ENCODE measurements at places on chromosomes 6 and 20. TPM values are rescaled to one million over a fixed set of nuclear protein-coding genes. Genes with fewer than 3 reads are reported as not detected.

The BPIFB1 gene
- not detected for total RNA-seq

DNA sequence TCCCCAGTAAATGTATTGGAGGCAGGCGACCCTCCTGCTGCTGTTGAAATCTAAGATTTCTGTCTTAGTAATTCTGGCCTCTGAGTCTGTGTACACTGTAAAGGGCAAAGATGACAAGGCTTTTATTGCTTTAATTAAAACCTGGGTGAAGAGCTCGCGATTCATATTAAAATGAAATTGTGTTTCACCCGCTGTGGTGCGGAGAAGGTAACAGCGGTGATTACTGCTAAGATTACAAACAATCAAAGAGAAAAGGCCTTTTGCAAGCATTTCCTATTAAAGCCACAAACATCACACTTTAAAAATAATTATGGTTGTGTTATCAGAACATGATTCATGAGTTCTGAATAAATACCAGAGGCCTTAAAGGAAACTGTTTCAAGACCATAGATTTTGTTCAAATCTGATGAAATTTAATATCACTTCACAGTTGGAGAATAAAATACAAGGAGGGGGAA, 69.3 kb downstream of the TOX2 start:
- no peak overlapping the region for H3K4me3 ChIP-seq
- H3K27me3 ChIP-seq = no peaks in the 10 kb centered on the region
- no peak overlapping the region for H3K27ac ChIP-seq
- no peaks in the 10 kb centered on the region for H3K4me1 ChIP-seq

The SNAP91 gene
- 0.17 TPM for total RNA-seq

The DCDC2 gene
- total RNA-seq = not detected

GRCh38 chr20:40521962-40522361, 167.1 kb downstream of the MAFB start:
- no peaks in the 10 kb centered on the region for H3K36me3 ChIP-seq
- no peak for DNase-seq
- H3K27me3 ChIP-seq = no peaks in the 10 kb centered on the region
- H3K4me1 ChIP-seq = no peaks in the 10 kb centered on the region
- no peak overlapping the region for H3K4me3 ChIP-seq

GRCh38 chr6:19452495-19452894, 384.7 kb upstream of the ID4 start:
- H3K27ac ChIP-seq = no peak overlapping the region
- H3K4me3 ChIP-seq = no peak overlapping the region
- no peaks in the 10 kb centered on the region for H3K4me1 ChIP-seq
- no peaks in the 10 kb centered on the region for H3K27me3 ChIP-seq

GRCh38 chr20:16479666-16480065, 93.6 kb downstream of the KIF16B start:
- no peaks in the 10 kb centered on the region for H3K36me3 ChIP-seq
- no peak overlapping the region for H3K4me3 ChIP-seq
- DNase-seq = no peak
- H3K4me1 ChIP-seq = no peaks in the 10 kb centered on the region
- H3K27ac ChIP-seq = no peak overlapping the region
- no peaks in the 10 kb centered on the region for H3K27me3 ChIP-seq

GRCh38 chr6:159399751-159400221, 230.6 kb downstream of the FNDC1 start:
- H3K36me3 ChIP-seq = no peaks in the 10 kb centered on the region
- no peak overlapping the region for H3K27ac ChIP-seq
- DNase-seq = no peak
- H3K4me3 ChIP-seq = no peak overlapping the region
- no peaks in the 10 kb centered on the region for H3K27me3 ChIP-seq

- H3K36me3 ChIP-seq = no peaks in the 10 kb centered on the region
- H3K27ac ChIP-seq = peak overlapping the region; percentile 91
- peaks cover 21% of the 10 kb centered on the region for H3K4me1 ChIP-seq
- H3K27me3 ChIP-seq = no peaks in the 10 kb centered on the region
- peak; percentile 98 for DNase-seq
- no peak overlapping the region for H3K4me3 ChIP-seq
Observed at GRCh38 chr6:37239950-37240713, 17.4 kb upstream of the TBC1D22B start.

The HLA-G gene
- not detected for total RNA-seq

The NCOA5 gene
- 10.0 TPM for total RNA-seq

DNA sequence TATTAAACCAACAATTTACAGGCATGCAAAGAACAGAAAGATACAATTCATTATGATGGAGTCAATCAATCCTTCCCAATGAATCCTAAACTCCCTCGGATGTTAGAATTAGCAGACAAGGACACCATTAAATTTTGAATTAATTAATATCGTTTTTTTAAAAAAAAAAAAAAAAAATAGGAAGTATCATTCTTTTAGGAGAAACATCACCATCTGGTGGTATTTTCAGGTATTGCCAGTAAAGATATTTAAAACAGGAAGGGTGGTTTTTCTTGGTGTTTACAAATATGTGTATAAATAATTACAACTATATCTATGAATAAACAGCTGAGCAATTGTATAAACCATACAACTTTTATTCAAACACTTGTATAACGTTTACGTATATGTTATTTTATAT, 564.4 kb downstream of the HAO1 start:
- no peaks in the 10 kb centered on the region for H3K4me1 ChIP-seq
- no peak overlapping the region for H3K27ac ChIP-seq
- DNase-seq = no peak
- H3K4me3 ChIP-seq = no peak overlapping the region
- H3K36me3 ChIP-seq = no peaks in the 10 kb centered on the region
- H3K27me3 ChIP-seq = no peaks in the 10 kb centered on the region

DNA sequence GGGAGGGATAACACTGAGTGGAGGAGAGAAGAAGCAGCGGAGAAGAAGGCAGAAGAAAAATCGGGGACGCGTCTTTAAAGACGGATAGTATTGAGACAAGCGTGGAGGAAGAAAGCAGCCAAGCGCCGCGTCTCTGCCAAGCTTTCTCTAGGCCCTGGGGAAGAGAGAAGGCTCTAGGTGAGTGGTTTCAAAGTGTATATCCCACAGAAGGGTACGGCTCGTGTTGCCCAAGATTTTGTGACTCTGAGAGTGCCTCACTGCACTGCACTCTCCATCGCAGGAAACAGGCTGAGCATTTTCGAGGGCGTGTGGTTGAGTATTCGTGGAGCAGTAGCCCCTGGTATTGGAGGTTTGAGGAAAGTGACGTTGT, 185.4 kb downstream of the TRIM27 start:
- H3K4me1 ChIP-seq = no peaks in the 10 kb centered on the region
- H3K27me3 ChIP-seq = peaks cover 10% of the 10 kb centered on the region
- no peak overlapping the region for H3K4me3 ChIP-seq
- no peaks in the 10 kb centered on the region for H3K36me3 ChIP-seq
- H3K27ac ChIP-seq = no peak overlapping the region

The CBFA2T2 gene
- total RNA-seq = 5.1 TPM

DNA sequence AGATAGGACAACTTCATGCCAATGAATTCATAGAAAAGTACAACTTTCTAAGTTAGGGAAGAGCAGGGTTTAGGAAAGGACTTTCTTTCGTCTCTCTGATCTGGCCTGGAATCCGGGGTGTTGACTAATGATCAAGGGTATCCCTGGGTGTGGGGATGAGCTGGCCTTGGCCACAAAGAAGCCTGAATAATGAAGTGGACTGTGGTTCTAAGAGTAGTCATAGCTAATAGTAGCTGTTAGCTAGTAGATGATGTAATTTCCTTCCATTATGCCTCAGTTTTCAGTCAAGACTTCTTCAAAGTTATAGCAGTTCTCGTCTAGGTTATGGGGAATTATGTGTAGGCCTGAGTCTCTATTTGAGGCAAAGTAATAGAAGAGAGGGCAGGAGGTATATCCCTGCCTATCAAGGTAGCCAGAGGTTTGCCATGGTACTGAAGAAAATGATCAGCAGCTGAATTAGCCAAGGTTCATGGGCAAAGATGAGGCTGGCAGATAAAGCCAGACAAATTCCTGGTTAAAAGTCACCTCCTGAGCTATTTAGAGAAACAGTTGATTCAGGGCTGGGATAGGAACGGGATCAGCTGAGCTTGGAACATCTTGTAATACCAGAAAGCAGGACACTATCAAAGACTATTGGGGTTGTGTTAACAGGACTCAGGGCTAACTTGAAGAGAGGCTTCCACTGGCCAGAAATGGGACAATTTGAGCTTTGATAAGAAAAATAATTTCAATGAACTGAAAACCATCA, 18.7 kb upstream of the TRPC4AP start:
- H3K27ac ChIP-seq = peak overlapping the region; percentile 22
- H3K36me3 ChIP-seq = no peaks in the 10 kb centered on the region

The EGFL8 gene
- 0.99 TPM for total RNA-seq

DNA sequence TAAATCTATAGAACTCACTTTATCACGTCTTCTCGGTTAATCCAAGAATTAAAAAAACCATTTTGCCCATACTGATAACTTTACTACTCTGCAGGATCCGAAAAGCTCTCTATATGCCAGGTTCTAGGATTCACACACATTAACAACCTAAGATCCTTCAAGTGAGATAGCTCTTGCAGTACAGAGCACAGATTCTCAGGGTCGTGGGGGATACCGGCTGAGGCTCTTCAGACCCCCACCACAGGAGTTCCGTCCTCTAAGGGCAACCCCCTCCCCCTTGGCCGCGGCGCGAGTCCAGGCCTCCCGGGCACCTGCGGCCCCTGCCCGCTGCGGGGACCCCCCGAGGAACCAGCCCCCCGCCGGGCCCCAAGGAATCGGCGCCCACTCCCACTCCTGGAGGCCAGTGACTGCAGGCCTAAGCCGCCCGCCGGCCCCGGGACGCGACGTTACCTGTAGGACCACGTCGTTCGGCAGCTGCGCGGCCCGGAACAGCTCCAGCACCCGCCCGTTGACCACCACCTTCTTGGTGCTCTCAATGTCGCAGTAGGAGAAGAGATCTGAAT, 892 bp downstream of the REPS1 start:
- no peaks in the 10 kb centered on the region for H3K27me3 ChIP-seq
- peak overlapping the region; percentile 88 for H3K27ac ChIP-seq
- peaks cover 5% of the 10 kb centered on the region for H3K4me1 ChIP-seq
- H3K4me3 ChIP-seq = peak overlapping the region; percentile 93

- H3K27ac ChIP-seq = no peak overlapping the region
- no peaks in the 10 kb centered on the region for H3K4me1 ChIP-seq
- H3K4me3 ChIP-seq = no peak overlapping the region
- no peak for DNase-seq
- no peaks in the 10 kb centered on the region for H3K36me3 ChIP-seq
- H3K27me3 ChIP-seq = no peaks in the 10 kb centered on the region
Observed at GRCh38 chr20:58565461-58566175, 50.4 kb upstream of the APCDD1L start.

The TNFAIP3 gene
- 7.8 TPM for total RNA-seq

The ZC2HC1B gene
- total RNA-seq = not detected

The SLC44A4 gene
- total RNA-seq = not detected

DNA sequence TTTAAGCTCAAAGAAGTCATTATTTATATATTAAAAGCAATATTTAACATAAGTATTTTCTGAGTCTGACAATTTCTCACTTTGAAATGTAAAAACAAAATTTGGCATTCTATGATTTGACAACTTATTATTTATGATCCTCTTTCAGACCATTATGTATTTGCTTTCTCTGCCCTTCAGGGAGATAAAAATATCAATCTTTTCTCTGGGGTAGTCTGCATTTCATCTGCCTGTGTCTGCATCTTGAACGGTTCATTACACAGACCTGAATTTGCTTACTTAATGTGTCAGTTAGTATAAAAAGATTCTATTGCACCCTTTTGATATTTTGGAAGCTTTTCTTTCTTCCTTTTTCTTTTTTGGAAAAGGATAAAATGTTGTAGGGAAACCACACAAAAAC, 354.0 kb upstream of the RGS17 start:
- H3K36me3 ChIP-seq = no peaks in the 10 kb centered on the region
- no peak for DNase-seq
- no peaks in the 10 kb centered on the region for H3K27me3 ChIP-seq
- no peak overlapping the region for H3K27ac ChIP-seq

DNA sequence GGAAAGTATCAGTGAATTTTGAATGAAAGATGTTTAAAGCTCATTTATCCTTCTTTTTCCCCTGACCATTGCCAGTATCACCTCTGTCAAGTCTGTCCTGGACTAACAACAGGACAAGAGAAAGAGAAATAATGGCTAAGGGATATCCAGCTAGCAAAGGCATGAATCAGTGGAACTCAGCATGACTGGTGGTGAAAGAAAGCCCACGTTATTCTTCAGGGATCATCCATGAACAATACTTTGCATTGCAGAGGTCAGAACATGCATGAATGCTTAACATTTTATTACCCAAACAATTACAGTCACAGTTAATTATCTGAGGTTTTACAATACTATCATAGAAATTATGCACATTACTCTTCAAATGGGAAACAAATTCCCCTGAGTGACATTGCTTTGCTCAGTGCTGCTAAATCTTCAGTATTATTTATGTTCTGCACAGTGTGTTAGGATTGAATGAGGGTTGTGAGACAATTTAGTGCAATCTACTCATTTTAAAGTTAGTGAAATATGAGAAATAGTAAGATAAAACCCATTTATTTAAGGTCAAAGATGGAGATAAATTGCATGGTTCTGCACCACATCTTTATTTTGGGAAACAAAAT, 350.7 kb downstream of the KHDRBS2 start:
- no peaks in the 10 kb centered on the region for H3K27me3 ChIP-seq
- no peaks in the 10 kb centered on the region for H3K4me1 ChIP-seq
- H3K4me3 ChIP-seq = no peak overlapping the region
- DNase-seq = no peak
- H3K36me3 ChIP-seq = no peaks in the 10 kb centered on the region

GRCh38 chr6:98975421-98975820, 27.7 kb upstream of the FBXL4 start:
- DNase-seq = no peak
- H3K36me3 ChIP-seq = no peaks in the 10 kb centered on the region
- H3K4me1 ChIP-seq = no peaks in the 10 kb centered on the region

The MOG gene
- not detected for total RNA-seq

GRCh38 chr6:138044458-138044857, 62.8 kb downstream of the PERP start:
- no peak overlapping the region for H3K4me3 ChIP-seq
- H3K36me3 ChIP-seq = no peaks in the 10 kb centered on the region
- H3K27me3 ChIP-seq = no peaks in the 10 kb centered on the region
- peak; percentile 15 for DNase-seq

DNA sequence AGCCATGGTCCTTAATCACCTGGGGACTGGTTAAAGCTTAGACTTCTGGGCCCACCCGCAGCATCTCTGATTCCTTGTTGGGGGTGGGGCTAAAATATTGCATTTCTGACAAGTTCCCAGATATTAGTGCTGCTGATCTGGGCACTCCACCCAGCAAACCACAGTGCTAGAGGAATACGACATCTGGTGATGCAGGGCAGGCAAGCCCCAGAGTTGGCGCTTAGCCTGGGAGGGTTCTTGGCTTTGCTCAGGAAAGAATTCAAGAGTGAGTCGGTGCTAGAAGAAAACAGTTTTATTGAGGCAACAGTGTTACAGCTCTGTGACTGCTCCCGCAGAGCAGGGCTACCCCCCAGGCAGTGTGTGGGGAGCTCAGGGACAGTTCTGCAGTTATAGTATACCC, 210.7 kb downstream of the TFAP2C start:
- H3K27ac ChIP-seq = no peak overlapping the region
- no peaks in the 10 kb centered on the region for H3K4me1 ChIP-seq
- H3K4me3 ChIP-seq = no peak overlapping the region
- no peaks in the 10 kb centered on the region for H3K36me3 ChIP-seq
- H3K27me3 ChIP-seq = peaks cover 2% of the 10 kb centered on the region
- DNase-seq = no peak

GRCh38 chr6:118893064-118893806, 717 bp upstream of the ASF1A start:
- H3K4me3 ChIP-seq = peak overlapping the region; percentile 69
- H3K36me3 ChIP-seq = no peaks in the 10 kb centered on the region
- DNase-seq = peak; percentile 86
- H3K4me1 ChIP-seq = peaks cover 2% of the 10 kb centered on the region
- no peaks in the 10 kb centered on the region for H3K27me3 ChIP-seq

- DNase-seq = no peak
- no peak overlapping the region for H3K27ac ChIP-seq
- no peaks in the 10 kb centered on the region for H3K36me3 ChIP-seq
- no peaks in the 10 kb centered on the region for H3K27me3 ChIP-seq
- H3K4me3 ChIP-seq = no peak overlapping the region
Observed at GRCh38 chr6:140281236-140281635, 906.8 kb upstream of the CITED2 start.
